ENCODE measurements at places on chromosomes 7 and 10.

DNA sequence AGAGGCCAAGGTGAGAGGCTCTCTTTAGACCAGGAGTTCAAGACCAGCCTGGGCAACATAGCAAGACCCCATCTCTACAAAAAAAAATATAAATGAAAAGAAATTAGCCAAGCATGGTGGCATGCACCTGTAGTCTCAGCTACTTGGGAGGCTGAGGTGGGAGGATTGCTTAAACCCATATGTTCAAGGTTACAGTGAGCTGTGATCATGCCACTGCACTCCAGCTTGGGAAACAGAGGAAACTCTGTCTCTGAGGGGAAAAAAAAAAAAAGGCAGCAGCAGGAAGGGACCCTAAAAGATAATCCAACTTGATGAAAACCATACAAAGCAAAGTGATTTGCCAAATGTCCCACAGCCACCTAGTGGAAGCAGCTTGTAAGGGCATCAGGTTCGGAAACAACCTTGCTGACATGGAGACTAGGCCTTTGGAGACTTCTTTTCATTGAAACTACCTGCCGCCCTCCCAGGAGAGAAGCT is 15.6 kb upstream of the PBLD start:
- peak; percentile 35 for DNase-seq

GRCh38 chr10:42476101-42476500 is 162.3 kb downstream of the ZNF33B start:
- DNase-seq = no peak

DNA sequence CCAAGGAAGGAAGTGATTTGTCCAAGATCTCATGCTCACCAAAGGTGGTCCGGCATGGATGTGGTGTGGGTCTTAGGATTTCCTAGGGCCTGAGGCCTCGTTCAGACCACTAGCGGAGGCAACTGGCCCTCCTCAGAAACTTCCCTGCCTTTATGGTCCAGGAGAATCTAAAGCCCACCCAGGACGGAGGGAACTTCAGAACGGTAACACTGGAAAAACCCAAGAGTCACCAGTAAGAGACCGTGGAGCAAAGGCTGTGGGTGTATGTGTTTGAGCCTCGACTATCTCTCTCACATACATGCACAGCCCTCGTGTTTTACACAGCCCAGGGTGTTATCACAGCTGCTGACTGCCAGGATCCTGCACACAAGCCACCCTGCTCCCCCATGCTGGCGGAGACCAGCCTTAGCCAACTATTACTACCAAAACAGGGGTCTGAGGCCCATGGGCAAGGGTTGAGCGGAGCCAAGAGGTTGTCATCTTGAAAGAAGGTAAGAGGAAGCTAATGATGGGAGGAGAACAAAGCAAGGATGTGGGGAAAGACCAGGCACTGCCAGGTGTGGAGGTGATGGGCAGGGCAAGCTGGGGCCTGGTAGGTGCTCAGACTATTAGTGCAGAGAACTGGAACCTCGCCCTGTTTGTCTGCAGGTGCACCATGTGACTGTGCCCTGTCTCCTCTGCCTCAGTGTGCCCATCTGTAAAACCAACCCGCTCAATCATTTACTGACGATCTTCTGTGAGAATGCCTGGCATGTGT is 170.2 kb upstream of the ZMIZ1 start:
- DNase-seq = no peak

- no peak for DNase-seq
Measured at GRCh38 chr10:114401195-114401791, 3.0 kb downstream of the AFAP1L2 start.
